ENCODE measurements at places on chromosomes 5 and 9.

DNA sequence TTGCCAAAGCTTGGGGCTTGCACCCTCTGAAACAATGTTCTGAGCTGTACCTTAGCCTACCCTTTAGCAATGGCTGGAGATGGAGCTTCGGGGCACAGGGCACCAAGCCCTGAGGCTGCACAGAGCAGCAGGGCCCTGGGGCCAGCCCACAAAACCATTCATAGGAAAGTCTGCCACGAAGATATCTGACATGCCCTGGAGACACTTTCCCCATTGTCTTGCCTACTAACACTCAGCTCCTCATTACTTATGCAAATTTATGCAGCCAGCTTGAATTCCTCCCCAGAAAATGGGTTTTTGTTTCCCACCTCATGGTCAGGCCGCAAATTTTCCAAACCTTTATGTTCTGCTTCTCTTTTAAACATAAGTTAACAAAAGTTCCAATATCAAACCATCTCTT, 105.7 kb downstream of the DTWD2 start:
- H3K27me3 ChIP-seq = no peaks in the 10 kb centered on the region
- H3K4me3 ChIP-seq = no peak overlapping the region
- DNase-seq = no peak
- no peaks in the 10 kb centered on the region for H3K36me3 ChIP-seq

- no peaks in the 10 kb centered on the region for H3K4me1 ChIP-seq
- no peak overlapping the region for H3K4me3 ChIP-seq
- no peaks in the 10 kb centered on the region for H3K36me3 ChIP-seq
Measured at GRCh38 chr9:105958587-105958986, 264.2 kb downstream of the TMEM38B start.

- H3K27me3 ChIP-seq = no peaks in the 10 kb centered on the region
- H3K4me3 ChIP-seq = no peak overlapping the region
- H3K4me1 ChIP-seq = no peaks in the 10 kb centered on the region
- no peak overlapping the region for H3K27ac ChIP-seq
- no peaks in the 10 kb centered on the region for H3K36me3 ChIP-seq
Measured at GRCh38 chr5:79697222-79698170, 7.9 kb downstream of the CMYA5 start.

DNA sequence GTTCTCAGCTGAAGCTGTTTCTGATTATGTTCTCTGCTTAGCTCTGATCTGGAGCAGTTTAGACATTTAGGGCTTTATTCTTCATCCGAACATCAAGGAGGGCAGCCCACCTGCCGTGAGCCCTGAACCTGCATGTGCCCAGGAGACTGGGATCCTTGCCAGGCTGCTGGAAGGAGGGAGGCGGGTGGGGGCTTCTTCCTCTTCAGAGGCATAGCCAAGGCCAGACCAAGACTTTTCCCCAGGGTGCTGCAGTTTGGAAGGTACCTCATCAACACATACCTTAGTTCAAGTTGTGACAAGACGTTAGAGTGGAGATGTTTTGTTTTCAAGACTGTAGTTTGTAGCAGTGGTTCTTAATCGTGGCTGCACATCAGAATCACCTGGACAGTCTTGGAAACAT, 64.9 kb downstream of the RALGPS1 start:
- peaks cover 22% of the 10 kb centered on the region for H3K4me1 ChIP-seq
- no peak for DNase-seq
- no peaks in the 10 kb centered on the region for H3K36me3 ChIP-seq
- H3K27ac ChIP-seq = no peak overlapping the region
- no peak overlapping the region for H3K4me3 ChIP-seq

DNA sequence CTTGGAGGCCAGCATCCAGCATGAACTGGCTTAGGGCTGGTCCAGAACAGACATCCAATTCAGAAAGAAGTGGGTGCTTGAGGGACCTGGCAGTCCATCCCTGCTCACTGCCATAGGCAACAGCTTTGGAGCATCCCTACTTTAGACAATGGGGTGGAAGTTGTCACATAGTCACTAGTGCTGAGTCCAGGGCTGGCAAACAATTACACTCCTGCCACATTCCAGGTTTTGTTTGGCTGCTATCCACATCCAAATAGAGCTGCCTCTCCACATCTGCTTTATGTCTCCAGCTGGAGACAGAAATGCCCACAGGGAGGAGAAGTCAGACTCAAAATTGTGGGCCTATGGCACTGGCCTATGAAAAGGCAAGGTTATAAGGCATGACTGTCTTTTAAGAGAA, 7.0 kb downstream of the FSTL4 start:
- H3K4me3 ChIP-seq = no peak overlapping the region
- H3K27me3 ChIP-seq = peaks cover 1% of the 10 kb centered on the region
- no peaks in the 10 kb centered on the region for H3K4me1 ChIP-seq

- no peak overlapping the region for H3K4me3 ChIP-seq
- no peaks in the 10 kb centered on the region for H3K4me1 ChIP-seq
- DNase-seq = no peak
- no peak overlapping the region for H3K27ac ChIP-seq
- no peaks in the 10 kb centered on the region for H3K27me3 ChIP-seq
Measured at GRCh38 chr5:159873680-159874079, 42.6 kb upstream of the ADRA1B start.

GRCh38 chr5:137310051-137310730, 188.9 kb downstream of the SPOCK1 start:
- no peaks in the 10 kb centered on the region for H3K4me1 ChIP-seq
- DNase-seq = no peak
- H3K27me3 ChIP-seq = no peaks in the 10 kb centered on the region
- no peak overlapping the region for H3K27ac ChIP-seq
- H3K4me3 ChIP-seq = no peak overlapping the region
- no peaks in the 10 kb centered on the region for H3K36me3 ChIP-seq

DNA sequence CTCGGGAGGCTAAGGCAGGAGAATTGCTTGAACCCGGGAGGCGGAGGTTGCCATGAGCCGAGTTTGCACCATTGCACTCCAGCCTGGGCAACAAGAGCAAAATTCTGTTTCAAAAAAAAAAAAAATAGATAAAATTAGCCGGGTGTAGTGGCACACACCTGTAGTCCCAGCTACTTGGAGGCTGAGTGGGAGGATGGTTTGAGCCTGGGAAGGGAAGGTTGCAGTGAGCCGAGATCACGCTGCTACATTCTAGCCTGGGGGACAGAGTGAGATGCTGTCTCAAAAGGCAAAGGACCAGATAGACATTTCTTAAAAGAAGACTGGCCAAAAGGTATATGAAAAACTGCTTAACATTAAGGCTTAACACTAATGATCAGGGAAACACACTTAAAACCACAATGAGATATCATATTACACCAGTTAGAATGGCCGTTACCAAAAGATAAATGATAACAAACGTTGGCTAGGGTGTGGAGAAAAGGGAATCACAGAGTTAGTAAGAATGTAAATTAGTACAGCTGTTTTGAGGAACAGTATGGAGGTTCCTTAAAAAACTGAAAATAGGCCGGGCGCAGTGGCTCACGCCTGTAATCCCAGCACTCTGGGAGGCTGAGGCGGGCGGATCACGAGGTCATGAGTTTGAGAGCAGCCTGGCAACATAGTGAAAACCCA, 10.1 kb upstream of the MARVELD2 start:
- H3K4me3 ChIP-seq = no peak overlapping the region
- peaks cover 4% of the 10 kb centered on the region for H3K36me3 ChIP-seq
- H3K27me3 ChIP-seq = no peaks in the 10 kb centered on the region
- no peak for DNase-seq
- H3K4me1 ChIP-seq = no peaks in the 10 kb centered on the region
- no peak overlapping the region for H3K27ac ChIP-seq

DNA sequence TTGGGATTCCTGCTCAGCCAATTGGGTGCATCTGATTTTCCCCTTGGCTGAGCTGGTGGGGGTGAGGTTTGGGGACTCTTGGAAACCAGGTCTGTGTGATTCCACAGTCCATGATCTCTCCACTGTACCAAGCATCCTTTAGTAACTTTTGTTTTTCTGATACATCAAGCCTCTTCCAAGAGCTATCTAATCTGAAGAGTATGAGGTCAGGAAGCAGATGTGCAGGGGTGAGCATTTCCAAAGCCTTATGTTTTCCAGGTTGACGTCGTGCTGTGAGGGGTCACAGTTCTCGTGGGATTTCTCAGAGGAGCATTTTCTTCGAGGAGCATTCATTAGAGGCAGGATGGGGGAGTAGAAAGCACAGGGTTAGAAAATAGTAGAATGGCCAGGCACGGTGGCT, 95.3 kb downstream of the KLF4 start:
- no peak for DNase-seq
- no peaks in the 10 kb centered on the region for H3K36me3 ChIP-seq
- H3K27ac ChIP-seq = no peak overlapping the region
- H3K27me3 ChIP-seq = no peaks in the 10 kb centered on the region
- no peaks in the 10 kb centered on the region for H3K4me1 ChIP-seq

GRCh38 chr5:168683247-168683926, 104.2 kb upstream of the PANK3 start:
- no peak for DNase-seq
- H3K27me3 ChIP-seq = no peaks in the 10 kb centered on the region
- H3K27ac ChIP-seq = no peak overlapping the region
- no peak overlapping the region for H3K4me3 ChIP-seq

DNA sequence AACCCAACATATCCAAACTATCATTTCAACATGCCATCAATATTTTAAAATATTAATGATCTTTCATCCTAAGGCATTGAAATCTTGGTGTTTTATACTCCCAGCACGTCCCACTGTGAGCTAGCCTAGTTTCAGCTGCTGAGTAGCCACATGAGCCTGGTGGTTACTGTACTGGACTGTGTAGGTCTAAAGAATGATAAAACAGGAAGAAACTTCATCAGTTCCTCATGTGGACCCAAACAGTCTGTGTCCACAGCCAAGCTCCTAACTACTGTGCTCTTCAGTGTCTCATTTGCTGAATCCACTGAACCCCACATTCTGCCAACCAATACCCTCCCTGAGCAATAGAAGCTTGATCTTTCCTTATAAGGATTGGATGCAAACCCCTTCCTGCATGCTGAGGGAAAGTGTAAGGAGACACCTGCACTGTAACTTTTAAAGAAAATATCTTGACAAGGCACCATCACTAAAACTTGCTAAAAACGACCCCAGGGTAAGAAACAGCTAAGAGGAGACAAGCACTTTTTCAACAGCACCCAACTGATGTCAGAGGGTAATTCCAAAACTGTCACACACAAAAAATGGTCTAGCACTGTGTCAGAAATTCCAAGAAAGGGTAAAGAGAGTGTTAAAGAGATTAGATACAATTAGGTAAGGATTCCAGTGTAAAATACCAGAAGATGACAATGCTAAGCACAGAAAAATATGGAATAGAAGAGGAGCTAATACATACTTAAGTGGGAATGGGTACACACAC, 126.9 kb downstream of the SPOCK1 start:
- H3K27me3 ChIP-seq = no peaks in the 10 kb centered on the region
- no peak for DNase-seq
- no peak overlapping the region for H3K27ac ChIP-seq
- no peak overlapping the region for H3K4me3 ChIP-seq

DNA sequence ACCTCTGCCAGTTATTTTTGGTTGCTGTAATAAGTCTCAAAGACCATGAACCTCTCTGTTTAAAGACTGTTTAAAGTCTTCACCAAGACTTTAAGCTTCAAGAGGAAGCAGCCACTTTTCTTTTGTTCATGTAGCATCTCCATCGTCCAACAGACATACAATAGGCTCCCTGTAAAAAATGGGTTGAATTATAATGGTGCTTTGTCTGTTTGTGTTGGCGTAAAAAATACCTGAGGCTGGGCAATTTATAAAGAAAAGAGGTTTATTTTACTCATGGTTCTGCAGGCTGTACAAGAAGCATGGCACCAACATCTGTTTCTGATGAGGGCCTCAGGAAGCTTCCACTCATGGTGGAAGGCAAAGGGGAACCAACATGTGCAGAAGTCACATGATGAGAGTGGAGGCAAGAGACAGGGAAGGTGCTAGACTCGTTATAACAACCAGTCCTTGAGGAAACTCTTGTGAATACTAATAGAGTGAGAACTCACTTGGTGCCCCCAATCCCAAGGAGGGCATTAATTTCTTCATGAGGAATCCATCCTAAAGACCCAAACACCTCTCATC, 126.3 kb upstream of the RPS23 start:
- H3K4me1 ChIP-seq = no peaks in the 10 kb centered on the region
- H3K27ac ChIP-seq = no peak overlapping the region
- no peak overlapping the region for H3K4me3 ChIP-seq
- DNase-seq = no peak
- H3K27me3 ChIP-seq = no peaks in the 10 kb centered on the region

DNA sequence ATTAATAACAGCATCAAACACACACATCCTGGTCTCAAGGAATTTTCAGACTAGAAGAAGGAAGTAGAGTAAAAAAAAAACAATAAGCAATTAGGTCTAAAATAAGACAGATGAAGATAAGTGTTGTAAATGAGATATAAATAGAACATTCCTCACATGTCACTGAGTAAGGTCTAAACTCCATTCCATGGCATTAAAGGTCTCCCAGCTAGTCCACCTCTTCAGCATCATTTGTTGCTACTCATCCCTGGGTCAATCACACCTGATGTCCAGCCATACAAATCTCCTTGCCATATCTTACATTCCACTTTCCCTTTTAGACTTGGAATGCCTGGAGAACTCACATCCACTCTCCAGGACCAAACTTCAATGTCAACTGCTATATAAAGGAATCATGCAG, 214.1 kb upstream of the KLF4 start:
- no peaks in the 10 kb centered on the region for H3K4me1 ChIP-seq
- H3K27ac ChIP-seq = no peak overlapping the region
- H3K27me3 ChIP-seq = no peaks in the 10 kb centered on the region
- DNase-seq = no peak
- no peak overlapping the region for H3K4me3 ChIP-seq
